ENCODE measurements at places on chromosomes 3 and 15. TPM values are rescaled to one million over a fixed set of nuclear protein-coding genes. Genes with fewer than 3 reads are reported as not detected.
A peak's percentile ranks its signal among the peaks of the same experiment; 100 is the strongest.

DNA sequence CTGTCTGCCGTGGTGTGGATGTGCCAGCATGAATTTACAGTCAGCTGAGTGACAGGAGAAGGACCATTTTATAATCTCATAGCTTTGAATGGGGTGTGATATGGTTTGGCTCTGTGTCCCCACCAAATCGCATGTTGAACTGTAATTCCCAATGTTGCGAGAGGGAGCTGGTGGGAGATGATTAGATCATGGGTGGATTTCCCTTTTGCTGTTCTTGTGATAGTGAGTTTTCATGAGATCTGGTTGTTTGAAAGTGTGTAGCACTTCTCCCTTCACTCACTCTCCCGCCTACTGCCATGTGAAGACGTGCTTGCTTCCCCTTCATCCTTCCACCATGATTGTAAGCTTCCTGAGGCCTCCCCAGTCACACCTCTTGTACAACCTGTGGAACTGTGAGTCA, 111.9 kb upstream of the CHD2 start:
- DNase-seq = no peak

DNA sequence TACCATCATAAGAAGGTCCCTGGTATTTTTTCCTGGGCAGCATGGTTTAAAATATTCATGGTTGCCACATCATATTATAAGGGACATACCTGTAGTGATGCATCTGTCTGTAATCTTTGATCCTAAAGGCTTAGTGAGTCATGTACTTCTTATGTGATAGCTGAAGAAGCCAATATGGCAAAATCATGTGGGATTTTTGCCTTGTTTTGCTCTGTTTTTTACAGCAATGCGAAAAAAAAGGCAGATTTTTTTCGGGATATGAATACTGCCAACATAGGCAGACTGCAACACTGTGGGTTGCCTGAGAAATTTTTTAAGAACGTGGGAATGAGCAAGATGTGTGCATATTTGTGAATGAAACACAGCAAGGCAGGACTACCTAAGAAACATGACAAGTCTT, 11.3 kb upstream of the PYGO1 start:
- DNase-seq = no peak

DNA sequence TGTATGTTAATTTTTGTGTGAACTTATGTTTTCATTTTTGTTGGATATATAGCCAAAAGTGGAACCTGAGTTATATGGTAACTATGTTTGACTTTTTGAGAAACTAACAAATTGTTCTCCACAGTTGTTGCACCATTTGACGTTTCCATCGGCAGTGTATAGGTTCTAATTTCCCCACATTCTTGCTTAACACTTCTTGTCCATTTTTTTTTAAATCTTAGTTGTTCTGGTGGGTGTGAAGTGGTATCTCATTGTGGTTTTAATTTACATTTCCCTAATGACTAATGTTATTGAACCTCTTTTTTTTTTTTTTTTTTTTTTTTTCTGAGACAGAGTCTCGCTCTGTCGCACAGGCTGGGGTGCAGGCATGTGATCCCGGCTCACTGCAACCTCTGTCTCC, 8.0 kb downstream of the NISCH start:
- no peak for DNase-seq

GRCh38 chr3:150005243-150006112, 34.8 kb upstream of the PFN2 start:
- DNase-seq = no peak

DNA sequence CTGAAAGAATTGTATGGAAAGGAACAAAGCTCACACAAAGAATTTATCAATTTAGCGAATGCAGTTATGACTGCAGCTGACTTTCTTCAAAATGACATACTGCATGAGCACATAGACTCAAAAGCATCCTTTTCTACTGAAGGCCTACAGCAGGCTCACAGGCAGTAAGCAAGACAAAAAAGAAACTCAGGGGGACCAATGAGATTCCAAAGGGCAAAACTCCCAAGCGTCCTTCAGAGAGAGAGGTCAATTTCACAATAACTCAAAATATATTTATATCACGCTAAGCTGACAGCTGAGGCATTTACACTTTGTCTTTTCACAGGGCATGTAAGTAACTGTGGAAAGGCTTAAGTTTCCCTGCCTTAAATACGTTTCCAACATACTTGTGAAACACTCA, 427.9 kb upstream of the RASGRP1 start:
- DNase-seq = no peak

- no peak for DNase-seq
Observed at GRCh38 chr15:100794008-100794407, 85.6 kb upstream of the ALDH1A3 start.

GRCh38 chr3:40800343-40800742, 275.6 kb downstream of the ZNF621 start:
- peak; percentile 86 for DNase-seq

The SPINK8 gene
- total RNA-seq = not detected

- no peak for DNase-seq
Observed at GRCh38 chr3:185813691-185814215, 11.1 kb downstream of the IGF2BP2 start.

The GPR149 gene
- not detected for total RNA-seq

DNA sequence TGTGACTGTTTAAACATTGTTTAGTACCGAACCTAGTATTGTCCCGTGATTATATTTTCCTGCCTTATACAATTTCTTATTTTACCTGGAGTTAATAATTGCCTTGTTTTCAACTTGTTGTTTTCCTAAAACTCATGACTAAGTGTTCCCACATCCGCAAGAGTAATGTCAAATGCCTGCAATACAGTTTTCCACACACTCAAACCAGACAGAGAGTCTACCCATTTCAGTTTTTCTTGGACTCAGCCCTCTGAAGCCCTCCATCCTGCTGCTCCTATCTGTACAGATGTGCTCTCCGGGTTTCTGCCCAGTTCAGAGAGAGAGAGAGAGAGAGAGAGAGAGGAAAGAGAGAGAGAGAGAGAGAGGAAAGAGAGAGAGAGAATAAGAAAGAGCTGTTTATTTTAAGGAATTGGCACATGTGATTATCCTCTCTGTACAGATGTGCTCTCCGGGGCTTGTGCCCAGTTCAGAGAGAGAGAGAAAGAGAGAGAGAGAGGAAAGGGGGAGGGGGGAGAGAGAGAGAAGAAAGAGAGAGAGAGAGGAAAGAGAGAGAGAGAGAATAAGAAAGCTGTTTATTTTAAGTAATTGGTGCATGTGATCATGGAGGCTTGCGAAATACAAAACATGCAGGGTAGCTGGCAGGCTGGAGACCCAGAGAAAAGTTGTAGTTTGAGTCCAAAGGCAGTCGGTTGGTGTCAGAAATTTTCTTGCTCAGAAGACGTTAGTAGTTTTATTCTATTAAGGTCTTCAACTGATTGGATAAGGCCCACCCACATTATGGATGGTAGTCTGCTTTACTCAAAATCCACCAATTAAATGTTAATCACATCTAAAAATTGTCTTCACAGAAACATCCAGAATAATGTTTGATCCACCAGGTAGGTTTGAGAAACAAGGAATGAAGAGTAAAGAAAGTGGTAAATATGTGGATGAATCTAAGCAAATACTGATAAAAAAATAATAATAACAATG, 104.1 kb upstream of the GOLGA8J start:
- DNase-seq = peak; percentile 41

The GRAMD2A gene
- 0.47 TPM for total RNA-seq

The ZBTB47 gene
- total RNA-seq = 2.6 TPM

DNA sequence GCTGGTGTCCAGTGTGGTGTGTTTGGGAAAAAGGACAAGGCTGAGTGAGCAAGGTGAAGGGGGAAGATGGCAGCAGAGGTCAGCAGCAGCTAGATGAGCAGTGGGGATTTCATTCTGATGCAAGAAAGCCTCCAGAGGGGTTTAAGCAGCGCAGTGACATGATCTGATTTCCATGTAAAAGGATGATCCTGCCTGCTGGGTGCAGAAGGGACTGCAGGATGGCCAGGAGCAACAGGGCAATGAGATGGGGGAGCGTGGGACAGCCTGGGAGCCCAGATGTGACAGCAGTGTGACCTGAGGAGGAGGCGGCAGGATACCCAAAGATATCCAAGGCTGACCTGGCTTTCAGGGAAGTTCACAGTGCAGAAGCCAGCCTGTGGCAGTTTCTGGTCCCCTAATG, 6.1 kb downstream of the WNT7A start:
- DNase-seq = no peak

DNA sequence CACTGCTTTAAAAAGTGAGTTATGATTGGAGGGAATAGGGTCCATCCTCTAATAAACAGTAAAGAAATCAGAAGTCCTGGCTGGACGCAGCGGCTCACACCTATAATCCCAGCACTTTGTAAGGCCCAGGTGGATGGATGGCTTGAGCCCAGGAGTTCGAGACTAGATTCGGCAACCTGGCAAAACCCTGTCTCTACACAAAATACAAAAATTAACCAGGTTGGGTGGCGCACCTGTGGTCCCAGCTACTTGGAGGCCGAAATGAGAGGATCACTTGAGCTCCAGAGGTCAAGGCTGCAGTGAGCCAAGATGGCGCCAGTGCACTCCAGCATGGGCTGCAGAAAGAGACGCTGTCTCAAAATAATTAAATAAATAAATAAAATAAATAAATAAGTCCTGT, 171.2 kb downstream of the POTEB3 start:
- DNase-seq = no peak

DNA sequence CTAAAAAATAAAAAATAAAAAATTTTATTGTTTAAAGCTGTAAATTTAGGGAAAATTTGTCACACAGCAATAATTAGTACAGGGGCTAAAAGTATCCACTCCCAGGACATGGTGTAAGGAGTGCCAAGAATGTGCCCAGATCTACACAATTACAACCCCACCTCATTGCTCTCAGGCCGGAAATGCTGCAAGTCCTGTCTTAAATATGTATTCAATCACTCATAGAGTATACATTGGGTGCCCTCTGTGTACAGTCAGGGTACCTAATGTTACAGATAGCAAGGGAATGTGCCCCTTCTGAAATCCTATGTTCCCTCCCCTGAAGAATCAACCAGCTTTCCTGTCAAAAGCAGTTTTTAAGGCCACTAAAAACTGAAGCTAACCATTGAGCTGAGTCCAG, 106.6 kb downstream of the MECOM start:
- DNase-seq = no peak

All from Caki2 (cell line).